ENCODE measurements at places on chromosomes 7 and 10.

DNA sequence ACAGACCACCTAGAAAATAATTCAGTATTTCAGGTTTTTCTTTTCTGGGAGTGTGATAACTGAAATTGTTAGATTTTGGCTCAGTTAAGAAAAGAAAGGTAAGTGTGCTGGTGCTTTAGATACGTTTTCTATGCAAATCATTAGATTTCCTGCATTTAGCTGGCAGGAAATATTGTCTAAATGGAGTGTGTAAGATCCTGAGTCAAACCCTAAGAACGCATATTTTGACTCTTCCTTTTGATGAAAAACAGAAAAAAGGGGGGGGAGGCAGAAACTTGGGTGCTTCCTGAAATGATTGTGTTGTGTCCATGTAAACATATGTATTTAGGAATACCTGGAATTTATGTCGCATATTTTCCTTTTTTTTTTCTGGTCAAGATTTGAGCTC lies 1.2 kb downstream of the GRK5 start:
- no peak for DNase-seq

- no peak for DNase-seq
Measured at GRCh38 chr7:110852156-110852940, 238.6 kb upstream of the LRRN3 start.

GRCh38 chr7:2616387-2617324 lies 15.1 kb upstream of the TTYH3 start:
- DNase-seq: no peak

DNA sequence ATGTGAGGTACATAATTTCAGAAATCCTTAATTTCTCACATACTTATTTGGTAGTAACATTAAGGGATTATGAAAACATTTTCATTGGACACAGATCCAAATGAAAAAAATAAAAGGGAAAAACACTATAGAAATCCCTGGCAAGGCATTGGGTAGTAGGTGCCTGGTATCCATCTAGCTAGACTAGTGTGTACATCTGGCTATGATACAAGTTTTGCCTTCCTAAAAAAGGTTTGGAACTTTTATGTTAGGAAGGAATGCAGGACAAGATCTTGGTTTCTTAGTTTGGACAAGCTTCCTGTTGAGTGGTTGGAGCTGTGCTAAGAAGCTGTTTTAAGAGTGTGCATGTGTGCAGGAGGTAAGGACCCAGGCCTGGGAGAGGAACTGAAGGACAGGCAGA lies 252.3 kb upstream of the GLI3 start:
- no peak for DNase-seq

DNA sequence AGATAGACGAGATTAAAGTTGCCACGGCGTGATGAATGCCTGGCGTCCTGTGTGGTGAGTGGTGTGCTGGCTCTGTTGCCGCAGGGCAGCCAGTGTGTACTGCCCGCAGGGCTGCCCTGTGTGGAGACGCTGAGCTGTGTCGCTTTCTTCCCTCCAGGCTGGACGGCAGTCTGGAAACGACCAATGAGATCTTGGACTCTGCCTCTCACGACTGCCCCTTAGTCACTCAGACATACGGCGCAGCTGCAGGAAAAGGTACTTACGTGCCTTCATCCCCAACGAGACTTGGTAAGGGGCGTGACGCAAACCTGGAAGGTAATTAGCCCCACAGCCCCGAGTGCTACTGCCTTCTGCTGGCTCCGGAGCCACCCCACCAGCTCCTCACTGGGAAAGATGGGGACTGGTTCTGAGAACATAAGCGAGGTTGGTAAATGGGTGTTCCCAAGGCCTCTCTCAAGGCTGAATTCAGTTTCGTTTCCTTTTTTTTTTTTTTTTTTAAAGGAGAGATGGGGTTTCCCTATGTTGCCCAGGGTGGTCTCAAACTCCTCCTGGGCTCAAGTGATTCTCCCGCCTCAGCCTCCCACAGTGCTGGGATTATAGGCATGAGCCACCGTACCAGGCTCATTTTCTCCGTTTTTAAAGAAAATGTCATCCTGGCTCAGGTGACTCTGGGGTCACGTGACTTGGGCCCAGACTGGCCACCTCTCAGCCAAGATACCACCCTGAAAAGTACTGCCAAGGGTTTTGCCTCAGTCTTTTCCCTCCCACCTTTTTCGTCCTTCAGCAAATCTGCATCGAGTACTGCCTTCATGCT lies 39.6 kb downstream of the WIPI2 start:
- DNase-seq: no peak

GRCh38 chr7:157668884-157669767 lies 332.3 kb downstream of the DNAJB6 start:
- DNase-seq: no peak

DNA sequence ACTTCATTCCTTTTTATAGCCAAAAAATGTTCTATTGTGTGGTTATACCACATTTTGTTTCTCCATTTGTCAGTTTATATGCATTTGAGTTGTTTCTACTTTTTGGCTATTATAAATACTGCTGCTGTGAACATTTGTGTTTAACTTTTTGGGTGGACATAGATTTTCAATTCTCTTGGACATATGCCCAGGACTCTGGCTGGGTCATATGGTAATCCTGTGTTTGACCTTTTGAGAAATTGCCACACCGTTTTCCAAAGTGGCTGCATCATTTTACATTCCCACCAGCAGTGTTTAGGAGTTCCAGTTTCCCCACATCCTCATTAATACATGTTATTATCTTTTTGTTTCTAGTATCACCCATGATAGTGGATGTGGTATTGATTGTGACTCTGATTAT lies 39.4 kb downstream of the CSGALNACT2 start:
- DNase-seq: no peak

DNA sequence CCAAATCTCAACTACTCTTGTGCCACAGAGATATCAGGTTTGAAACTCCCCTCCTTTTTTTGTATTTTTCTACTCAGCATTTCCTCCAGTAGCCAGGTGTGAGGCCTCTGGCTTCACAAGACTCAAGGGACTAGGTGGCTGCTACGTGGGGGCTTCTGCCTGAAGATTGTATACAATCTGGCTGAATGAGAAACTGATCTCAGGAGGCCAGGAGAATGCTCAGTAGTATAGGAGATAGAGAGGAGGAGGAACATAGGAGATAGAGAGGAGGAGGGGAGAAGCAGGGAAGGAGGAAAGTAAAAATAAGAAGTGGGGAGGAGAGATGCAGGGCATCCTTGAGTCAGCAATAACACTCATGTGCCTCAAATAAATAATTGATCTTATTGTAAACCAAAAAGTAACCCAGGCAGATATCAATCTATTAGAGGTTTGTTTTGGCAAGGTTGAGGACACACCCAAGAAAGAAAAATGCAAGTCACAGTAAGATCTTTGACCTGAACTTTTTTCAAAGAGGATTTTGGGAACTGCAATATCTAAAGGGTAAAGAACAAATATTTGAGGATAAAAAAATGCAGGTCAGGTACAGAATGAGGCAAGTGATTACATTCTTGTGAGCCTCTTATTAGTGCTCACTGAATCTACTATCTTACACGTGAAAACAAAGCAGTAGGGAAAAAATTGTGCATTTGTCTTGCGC lies 36.8 kb downstream of the AKR1C8 start:
- DNase-seq: no peak

DNA sequence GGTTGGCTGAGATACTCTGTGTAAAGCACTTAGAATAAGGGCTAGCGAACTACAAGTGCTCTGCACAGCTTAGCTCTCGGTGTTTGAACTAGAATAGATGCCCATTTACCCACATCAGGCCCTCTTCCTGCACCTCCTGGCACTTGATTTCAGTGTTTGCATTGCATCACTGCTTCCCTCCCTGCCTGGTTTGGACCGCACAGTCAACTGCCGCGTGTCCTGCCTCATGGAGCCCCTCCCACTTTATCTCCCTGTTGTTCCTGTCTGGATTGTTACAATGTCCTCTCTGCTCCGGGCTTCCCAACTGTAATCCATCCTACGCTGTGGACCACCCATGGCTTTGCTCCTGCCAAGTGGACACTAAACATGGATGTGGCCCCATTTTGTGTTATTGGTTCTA lies 2.3 kb downstream of the FAM107B start:
- no peak for DNase-seq

GRCh38 chr10:97059006-97059871 lies 126.5 kb downstream of the SLIT1 start:
- DNase-seq: no peak

- DNase-seq: no peak
Measured at GRCh38 chr10:10817609-10818008, 200.1 kb upstream of the CELF2 start.

DNA sequence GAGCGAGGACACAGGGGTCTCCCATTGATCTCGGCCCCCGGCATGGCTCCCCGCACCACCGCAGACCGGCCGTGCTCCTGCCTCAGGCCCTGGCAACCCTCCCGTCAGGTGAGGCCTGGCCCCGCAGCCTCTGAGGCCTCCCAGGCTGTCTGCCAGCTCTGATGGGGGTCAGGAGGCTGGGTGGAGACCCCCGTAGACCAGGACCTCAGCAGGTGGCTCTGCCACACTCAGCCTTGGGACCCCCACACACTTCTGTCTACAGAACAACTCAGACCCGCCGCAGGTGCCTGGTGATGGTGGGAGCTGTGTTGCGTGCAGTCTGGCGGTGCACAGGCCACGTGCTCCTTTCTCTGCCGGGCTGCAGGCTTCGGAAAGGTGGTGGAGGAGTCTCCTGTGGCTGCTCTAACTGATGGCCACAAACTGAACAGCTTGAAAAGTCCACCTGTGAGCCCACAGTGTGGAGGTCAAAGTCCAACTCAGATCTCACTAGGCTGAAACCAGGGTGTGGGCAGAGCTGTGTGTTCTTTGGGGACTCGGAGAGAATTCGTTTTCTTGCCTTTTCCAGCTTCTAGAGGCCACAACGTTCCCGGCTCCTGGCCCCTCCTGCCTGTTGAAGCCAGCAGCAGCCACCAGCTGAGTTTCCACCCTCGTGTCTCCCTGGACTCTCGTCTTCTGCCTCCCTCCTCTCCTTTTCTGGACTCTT lies 62.5 kb downstream of the PWWP2B start:
- no peak for DNase-seq

DNA sequence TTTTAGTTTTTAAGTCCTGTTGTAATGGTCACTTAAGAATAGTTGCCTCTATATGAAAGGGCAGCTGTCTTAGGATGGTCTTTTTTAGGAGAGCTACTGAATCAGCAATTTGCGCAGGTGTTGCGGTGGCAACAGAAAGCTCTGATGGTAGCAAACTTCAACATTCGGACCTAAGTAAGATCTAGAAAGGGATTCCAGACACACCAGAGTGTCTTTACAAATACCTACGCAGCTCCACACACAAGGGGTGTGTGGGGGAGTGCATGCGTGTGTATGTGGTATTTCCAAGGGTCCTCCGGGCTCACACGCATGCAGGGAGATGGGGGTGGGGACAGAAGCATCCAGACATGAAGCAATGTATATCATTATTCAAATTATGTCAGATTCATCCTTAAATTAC lies 438.6 kb upstream of the MGMT start:
- DNase-seq: no peak
